Gastrocnemius medialis (tissue), 4 donors: ENCODE measurements at places on chromosomes 16 and 17.

DNA sequence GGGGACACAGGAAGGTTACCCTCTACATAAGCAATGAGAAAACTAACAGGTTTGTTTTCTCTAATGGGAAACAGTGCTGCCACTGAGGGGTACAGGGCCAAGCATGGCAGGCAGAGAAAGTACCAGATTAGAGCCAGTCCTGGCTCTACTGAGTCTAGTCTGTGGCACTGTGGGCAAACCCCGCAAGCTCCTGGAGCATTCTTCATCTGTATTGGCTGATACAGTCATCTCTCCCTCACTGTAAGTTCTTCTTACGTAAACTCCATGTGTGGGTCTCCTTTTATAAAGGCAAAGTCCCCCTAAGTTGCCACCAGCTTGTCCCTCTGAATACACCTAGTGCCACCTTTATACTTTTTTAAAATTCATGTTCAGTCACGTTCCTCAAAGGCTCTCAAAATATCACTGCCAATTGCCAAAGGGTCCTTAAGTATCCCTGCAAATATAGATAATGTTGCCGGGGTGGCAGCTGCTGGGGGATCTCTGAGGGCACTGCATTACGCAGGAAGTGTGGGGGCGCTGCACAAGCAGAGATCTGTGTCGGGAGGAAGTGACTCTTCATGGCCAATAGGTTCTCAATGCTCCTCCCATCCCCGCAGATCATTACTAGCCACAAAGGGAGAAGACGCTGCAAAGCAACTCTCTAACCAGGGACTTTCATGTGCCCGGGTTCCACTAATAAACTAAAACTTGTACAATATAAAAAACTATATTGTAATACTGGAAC lies 18.8 kb downstream of the XPO6 start:
- no peak for DNase-seq

DNA sequence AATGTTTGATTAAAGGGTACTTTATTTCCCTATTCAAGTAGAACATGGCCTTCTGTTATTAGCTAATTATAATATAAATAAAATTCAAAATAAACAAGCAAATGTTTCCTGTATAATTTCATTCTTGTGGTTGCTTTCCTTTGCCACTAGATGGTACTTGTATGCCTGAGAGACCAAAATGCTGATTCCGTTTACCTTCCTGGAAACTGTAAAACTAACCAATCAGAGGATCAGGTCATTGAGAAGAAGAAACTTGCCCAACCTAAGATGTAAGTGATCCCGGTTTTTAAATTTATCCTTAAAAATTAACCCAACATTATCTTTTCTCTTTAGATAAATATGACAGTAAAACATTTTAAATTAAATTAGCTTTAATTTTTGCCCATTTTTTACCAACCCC lies 8.1 kb upstream of the ABCA5 start:
- no peak for DNase-seq

GRCh38 chr16:54342966-54343365 lies 56.4 kb upstream of the IRX3 start:
- no peak for DNase-seq

GRCh38 chr17:27511168-27511883 lies 55.1 kb downstream of the KSR1 start:
- no peak for DNase-seq

DNA sequence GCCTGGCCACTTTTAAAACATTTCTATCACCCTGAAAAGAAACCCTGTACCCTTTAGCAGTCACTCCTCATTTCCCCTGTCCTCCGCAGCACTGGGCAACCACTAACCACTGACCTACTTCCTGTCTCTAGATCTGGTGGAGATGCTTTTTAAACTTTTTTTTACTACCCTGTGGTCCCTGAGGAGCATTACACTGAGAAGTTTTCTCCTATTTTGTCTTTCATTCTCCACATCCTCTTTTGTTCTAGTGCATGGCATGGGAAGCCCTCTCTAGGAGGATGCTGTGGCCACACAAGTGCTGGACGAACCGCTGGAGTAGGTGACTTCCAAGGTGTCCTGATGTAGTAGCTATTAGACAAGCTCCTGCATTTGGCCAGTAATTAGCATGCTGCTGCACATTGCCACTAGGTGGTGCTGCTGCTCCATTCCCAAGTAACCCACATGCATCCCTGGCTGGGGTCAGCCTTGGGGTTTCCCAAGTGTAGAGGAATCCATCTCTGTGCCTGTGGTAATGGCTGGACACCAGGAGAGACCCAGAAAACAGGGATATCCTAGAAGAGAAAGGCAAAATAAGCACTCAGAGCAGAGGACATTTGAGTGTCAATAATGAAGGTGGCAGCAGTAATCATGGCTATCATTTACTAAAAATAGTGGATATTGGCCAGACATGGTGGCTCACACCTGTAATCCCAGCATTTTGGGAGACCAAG lies 143.8 kb upstream of the CRHR1 start:
- peak; percentile 14 for DNase-seq

DNA sequence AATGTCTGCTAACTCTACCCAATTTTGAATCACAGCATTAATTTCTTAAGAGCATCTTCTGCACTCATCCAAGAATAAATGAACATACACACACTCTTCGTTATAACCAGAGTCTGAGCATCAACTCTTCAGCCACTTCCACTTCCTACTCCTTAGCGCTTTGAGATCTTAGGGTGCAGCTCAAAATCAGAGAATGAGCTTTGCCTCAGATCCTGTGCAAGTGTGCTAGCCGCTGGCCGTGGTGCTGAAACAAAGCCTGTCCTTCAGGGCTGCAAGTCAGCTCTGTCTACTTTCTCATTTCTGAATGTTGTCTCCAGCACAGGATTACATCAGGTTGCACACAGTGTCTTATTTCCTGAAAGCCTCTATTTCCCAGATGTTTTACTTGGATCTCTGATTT lies 165.4 kb downstream of the AIPL1 start:
- no peak for DNase-seq

- DNase-seq = no peak
These were observed 164.6 kb downstream of the VPS53 start for GRCh38 chr17:550041-550398.

DNA sequence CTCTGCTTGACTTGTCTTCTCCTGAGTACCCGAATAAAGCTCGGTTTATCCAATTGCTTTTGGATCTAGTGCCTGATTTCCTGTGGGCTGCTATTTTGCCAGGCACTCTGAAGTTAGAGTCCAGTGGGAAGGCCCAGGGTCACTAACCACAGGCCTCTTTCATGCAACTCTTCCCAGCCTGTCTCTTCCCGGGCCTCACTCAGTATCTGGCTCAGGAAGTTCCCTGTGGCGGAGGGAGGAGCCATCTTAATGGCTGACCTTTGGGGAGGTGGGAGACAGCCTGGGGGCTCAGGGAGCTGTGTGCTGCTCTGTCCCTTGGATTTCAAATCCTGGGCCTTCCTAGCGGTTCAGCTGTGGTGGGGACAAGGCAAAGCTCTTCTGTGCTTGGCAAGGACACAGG lies 328.5 kb downstream of the SLC39A11 start:
- DNase-seq = no peak

DNA sequence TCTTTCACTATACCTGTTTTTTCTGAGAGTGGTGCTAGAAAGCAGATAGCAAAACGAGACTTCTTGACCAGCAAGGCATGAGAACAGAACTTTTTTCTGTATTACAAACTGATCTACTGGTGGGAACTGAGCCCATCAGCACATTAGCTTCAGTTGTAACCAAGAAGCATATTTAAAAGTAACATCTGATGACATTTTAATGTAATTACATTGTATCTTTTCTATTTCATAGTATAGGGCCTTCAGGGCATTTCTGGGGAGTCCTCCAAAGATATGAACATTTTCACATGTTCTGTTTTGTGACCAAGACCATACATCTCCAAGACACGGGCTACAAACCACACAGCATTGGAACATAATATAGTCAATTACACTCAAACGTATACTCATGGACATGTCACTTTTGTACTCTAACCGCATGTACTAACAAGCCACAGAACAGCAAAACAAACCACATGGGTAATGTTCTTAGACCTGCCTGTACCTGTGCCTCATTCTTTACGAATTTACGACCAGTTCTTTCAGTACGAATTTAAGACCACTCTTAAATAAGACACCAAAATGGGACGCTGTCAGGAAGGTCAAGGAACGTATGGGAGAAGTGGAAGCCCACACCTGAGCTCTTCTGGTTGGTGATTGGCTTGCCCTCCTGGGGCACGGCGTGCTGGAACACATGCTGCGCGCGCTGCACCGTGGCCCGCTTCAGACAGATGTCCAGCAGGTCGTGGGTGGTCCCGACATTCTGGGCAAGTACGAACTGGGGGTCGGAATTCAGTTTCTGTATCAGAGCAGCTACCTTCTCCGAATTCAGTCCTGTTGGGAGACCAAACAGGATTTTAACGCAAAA lies 825 bp downstream of the BLMH start:
- no peak for DNase-seq

DNA sequence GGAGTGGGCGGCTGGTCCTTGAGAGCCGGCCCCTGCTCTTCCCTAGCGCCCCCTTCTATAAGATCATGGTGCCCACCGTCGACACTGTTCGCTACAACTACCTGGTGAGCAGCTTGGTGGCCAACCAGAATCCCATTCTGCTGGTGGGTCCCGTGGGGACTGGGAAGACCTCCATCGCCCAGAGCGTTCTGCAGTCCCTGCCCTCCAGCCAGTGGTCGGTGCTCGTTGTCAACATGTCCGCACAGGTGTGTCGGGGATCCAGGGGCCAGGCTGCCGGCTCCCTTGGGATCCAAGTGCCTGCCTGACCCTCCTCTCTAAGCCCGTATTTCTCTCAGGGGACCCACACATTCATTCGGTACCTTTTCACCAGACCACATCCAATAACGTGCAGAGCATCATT lies 41.4 kb upstream of the KDM6B start:
- DNase-seq = no peak
